Activated B cell treated with CpG ODN at 0.5 μM for 24 hours (primary cell): ENCODE measurements at places on chromosomes 13 and 19.

- no peak for DNase-seq
Measured at GRCh38 chr13:92122186-92122853, 723.9 kb downstream of the GPC5 start.

DNA sequence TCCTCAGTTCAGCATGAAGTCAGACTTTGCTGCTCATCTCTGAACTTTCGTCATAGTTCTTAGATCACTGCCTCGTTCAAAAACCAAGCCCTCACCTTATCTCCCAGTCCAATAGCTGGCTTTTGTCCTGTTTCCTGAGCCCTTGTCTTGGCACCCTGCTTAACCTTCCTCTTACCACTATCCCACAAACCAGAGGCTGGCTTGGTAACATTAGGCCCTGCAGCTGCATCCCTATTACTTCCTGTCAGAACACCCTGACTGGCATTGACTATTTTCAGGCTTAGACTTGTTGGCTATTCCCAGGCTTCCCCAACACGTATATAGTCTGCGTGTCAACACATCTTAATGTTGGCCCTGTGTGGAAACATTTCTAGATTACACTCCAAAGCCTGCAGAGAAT lies 172.4 kb downstream of the VWA8 start:
- DNase-seq: no peak

DNA sequence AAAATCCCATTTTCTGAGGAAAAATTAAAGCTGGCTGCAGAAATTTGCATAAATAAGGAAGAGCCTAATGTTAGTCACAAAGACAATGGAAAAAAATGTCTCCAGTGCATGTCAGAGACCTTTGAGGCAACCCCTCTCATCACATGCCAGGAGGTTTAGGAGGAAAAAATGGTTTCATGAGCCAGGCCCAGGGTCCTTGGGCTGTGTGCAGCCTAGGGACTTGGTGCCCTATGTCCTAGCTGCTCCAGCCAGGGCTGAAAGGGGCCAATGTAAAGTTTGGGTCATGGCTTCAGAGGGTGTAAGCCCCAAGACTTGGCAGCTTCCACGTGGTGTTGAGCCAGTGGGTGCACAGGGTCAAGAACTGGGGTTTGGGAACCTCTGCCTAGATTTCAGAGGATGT lies 1252.6 kb downstream of the PCDH9 start:
- no peak for DNase-seq

DNA sequence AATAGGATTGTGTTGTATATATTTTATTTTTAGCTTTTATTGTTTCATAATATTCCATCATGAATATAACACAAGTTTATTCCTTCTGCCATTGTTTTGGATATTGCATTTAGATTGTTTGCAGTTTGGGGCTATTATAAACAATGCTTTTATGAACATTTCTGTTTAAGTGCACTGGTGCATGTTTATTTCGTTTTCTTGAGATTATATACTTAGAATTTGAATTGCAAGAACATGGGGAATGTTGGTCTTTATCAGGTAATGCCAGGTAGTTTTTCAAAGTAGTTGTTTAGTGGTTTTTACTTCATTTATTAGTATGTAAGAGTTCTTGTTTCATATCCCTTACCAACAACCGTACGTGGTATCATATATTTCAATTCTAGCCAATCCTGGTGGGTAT lies 4.3 kb downstream of the LSM14A start:
- DNase-seq: no peak

DNA sequence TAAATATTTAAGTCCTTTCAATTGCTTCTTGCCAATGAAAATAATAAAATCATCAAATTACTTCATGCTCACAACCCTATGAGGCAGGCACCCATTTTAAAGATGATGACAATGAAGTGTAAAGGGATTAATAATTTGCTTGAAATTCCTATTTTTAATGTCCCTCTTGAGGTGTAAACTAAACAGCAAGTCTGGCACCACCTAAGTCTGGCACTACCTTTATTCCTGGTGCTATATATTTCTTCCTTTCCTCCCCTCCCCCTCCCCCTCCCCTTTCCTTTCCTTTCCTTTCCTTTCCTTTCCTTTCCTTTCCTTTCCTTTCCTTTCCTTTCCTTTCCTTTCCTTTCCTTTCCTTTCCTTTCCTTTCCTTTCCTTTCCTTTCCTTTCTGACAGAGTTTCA lies 42.2 kb downstream of the FLT1 start:
- no peak for DNase-seq

- DNase-seq: no peak
Measured at GRCh38 chr13:98707281-98707999, 45.0 kb downstream of the SLC15A1 start.

- DNase-seq: no peak
Measured at GRCh38 chr19:42271045-42271419, 2.0 kb downstream of the CIC start.

DNA sequence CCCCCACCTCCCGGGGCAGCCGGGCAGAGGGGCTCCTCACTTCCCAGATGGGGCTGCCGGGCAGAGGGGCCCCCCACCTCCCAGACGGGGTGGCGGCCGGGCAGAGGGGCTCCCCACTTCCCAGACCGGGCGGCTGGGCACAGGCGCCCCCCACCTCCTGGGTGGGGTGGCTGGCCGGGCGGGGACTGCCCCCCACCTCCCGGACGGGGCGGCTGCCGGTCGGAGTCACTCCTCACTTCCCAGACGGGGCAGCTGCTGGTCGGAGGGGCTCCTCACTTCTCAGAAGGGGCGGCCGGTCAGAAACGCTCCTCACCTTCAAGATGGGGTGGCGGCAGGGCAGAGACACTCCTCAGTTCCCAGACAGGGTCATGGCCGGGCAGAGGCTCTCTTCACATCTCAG lies 43.9 kb downstream of the ZNF730 start:
- DNase-seq: no peak

DNA sequence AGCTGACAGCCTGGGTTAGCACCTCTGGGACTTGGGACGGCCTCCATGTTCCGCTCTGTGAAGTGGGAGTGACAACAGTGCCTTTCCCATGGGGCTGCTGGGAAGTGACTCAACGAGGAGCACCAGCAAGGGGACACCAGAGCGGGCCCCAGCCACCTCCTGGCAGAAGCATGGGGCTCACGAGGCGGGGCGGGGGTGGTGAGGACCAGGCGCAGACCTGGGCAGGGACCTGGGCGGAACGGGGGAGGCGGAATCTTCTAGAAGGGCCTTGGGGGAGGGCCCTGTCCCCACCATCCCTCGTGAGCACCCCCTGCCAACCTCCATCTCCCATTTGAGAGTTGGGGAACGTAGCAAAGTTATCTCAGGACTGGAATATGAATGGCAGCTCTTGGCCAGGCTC lies 37.9 kb downstream of the KDM4B start:
- no peak for DNase-seq

DNA sequence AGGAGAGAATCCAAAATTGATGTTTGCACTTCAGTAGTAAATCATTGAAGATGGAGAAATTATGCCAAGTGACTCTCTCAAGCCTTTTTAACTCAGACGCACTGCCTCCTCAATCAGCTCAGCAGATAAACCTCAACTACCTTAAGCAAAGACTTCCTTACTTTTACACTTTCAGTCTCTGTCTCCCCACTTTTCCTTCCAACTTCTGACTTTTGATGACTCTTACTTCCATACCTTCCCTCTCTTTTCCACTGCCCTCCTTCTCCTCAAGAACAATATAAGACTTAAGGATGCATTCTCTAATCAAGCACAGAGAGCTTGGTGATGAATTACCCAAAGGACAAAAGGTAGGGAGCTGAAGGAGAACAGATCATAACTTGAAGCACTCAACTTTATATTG lies 4.8 kb upstream of the DACH1 start:
- DNase-seq: no peak

- DNase-seq: no peak
Measured at GRCh38 chr13:53079691-53080090, 51.1 kb downstream of the OLFM4 start.

DNA sequence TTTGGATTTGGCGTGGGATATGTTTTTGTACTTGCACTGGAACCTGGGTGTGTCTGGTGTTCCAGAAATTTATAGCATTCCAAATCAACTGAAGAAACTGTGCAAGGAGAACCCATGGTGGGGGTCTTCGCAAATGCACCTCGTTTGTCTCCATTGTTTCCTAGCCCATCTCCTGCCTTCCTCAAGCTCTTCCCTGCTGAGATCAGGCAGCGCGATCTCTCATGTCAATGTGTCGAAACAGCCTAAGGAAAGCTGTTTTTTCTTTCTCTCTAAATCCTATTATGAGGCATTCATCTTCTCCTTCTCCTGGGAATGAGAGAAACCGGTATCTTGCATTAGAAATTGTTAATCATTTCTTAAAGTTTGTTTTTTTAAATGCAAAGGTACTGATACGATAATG lies 131.0 kb downstream of the KLF5 start:
- DNase-seq: no peak

DNA sequence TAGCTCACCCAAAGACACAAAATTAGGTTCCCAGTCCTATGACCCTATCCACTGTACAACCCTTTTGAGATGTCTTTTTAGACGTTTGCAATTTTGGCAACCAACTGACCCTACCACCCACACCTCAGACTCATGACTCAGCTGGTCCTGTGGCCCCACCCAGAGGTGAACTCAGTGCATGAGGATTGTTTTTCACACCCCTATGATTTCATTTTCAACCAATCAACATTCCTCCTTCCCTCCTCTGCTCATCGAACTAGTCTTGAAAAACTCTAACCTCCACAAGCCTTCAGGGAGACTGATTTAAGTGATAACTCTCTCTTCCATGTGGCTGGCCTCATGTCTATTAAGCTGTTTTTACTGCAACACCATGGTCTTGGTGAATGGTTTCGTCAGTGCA lies 350.7 kb downstream of the UQCRFS1 start:
- no peak for DNase-seq

DNA sequence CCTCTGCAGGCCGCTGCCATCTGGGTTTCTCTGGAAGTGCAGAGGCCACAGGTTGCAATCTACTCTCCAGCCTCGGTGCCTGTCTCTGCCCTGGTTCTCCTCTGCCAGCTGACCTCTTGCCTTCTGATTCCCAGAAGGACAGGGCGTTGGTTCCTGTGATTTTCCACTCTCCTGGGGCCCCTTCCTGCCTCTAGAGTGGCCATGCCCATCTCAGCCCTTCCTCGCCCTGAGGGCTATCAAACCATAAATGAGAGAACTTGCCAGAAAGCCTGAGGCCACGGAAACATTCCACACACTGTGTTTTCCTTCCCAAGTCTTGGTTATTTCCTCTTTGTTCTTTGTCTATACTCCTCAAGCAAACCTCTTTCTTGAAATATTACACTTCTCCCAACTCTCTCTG lies 146.2 kb downstream of the SHISA2 start:
- no peak for DNase-seq

DNA sequence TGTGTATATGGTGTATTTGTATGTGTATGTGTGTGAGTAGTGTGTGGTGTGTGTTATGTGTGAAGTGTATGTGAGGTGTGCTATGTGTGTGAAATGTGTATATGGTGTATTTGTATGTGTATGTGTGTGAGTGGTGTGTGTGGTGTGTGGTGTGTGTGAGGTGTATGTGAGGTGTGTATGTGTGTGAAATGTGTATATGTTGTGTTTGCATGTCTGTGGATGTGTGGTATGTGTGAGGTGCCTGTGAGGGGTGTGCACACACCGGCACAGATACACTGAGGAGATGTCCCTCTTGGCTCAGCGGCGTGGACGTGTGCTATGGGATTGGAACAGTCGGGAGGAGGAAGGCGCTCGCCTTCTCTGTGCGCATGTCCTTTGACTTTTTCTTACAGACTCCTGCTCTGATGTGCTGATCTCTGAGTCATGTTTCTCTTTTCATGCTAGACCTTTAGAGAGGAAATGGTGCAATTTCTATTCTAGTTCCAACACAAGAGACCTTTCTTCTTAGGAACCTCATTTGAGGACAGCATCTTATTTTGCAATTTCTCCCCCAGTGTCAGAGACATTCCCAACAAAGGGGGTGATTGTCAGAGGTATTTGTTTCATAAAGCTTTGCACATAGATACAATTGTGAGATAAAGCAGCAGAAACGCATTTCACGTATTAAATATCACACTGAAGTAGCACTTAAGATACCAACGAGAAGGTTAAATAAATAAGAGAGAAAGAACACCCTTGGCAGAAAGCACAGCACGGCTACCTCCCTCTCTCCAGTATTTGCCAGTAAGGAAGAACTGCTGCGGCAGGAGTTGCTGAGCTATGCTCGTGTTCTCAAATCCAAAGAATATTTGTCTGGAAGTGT lies 11.3 kb upstream of the TNFRSF19 start:
- DNase-seq: no peak

DNA sequence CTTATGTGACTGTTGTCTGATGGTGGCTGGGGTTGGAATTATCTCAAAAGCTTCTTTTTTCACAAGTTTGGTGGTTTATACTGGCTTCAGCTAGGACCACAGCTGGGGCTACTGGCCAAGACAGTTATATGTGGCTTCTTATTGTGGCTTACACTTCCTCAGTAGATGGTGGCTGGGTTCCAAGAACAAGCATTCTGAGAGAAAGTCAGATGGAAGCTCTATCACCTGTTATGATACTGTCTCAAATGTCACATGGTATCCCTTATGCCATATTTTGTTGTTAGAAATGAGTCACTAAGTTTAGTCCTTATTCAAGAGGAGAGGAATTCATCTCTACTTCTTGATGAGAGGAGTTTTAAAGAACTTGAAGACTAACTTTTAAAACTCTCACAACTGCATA lies 41.6 kb downstream of the NDFIP2 start:
- DNase-seq: no peak

DNA sequence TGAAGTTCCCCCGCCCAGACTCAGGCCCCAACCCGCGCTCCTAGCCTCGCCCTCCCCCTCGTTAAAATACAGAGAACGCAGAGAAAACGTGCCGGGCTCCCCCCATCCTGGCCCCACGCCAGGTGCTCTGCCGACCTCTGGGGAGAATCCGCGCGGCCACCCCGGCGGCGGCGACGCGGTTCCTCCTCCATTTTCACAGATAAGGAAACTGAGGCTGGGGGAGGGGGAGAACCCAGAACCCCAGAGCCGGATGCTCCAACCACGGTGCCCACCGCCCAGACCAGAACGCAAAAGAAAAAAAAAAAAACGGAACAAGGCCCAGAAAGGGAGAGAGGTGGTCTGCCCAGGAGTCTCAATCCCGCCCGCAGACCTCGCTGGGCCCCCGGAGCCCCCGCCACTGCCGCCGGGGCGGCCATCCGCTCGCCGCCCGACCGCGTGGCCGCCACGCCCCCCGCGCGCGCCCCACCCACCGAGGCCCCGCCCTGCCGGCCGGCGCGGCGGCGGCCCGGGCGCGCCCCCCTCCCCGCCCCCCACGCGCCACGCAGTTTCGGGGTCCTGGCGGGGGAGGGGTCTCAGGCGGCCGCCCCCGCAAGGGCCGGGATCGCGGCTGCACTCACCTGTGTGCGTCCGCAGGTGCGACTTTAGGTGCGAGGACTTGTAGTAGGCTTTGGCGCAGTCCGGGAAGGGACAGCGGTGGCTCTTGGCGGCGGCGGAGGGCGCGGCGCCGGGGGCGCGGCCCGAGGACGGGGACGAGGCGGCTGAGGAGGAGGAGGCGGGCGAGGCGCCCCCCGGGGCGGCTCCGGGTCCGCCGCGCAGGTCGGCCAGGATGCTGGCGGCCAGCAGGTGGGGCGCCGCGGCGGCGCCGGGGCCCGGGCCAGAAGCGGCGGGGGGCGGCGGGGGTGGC lies 703 bp downstream of the KLF16 start:
- peak; percentile 71 for DNase-seq

GRCh38 chr19:54461210-54461609 lies 2.4 kb downstream of the LENG9 start:
- DNase-seq: no peak
